ENCODE measurements at places on chromosomes 11 and 22. TPM values are rescaled to one million over a fixed set of nuclear protein-coding genes. Genes with fewer than 3 reads are reported as not detected.
A peak's percentile ranks its signal among the peaks of the same experiment; 100 is the strongest.

Gene MS4A4E
- 0.61 TPM for polyA plus RNA-seq

Gene F2
- polyA plus RNA-seq = not detected

- no peak for DNase-seq
Measured at GRCh38 chr11:67433536-67434394, 3.7 kb downstream of the PTPRCAP start.

Gene CD82
- polyA plus RNA-seq = 89.2 TPM

DNA sequence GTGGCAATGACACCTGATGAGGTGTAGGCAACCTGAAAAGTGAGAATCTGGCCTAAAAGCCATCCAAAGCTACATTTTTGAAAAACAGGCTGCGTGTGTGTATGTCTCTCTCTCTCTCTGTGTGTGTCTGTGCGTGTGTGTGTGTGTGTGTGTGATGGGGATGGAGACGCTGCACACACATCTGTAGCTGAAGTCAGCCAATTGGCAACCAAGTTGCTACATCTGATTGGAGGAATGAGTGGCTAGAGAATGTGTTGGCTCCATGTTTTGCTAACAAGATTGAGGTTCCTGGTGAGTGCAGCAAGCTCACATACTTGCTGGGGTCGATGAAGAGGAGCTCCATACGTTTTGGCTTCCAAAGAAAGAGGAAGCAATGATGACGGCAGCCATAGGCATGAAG, 311.4 kb upstream of the NCAM1 start:
- no peak for DNase-seq

Gene KBTBD4
- 13.7 TPM for polyA plus RNA-seq

- no peak for DNase-seq
Measured at GRCh38 chr11:69387409-69387885, 93.5 kb downstream of the MYEOV start.

DNA sequence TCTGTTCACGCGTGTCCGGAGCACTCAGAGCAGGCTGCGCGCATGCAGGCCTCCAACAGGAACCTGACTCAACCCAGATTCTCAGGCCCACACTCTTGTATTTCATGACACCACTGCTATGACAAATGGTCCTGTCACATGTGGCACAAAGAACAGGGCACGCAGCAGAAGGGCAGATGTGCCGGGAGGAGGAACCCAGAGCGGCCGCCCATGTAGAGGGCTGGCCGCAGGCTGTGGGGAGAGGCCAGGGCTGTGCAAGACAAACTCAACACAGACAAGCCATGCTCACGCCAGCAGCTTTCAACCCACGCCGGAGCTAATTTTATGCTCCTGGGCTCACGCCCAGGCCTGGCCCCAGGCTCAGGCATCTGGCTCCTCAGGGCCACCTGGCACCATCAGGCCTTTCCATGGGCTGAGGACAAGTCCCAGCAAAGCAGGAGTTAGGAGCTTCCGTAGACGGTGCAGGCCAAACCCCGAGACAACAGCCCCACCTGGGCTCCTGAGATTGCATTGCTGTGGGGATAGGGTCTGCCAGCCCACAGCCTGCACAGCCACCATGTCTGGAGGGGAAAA, 40.0 kb downstream of the DUSP8 start:
- DNase-seq = no peak

DNA sequence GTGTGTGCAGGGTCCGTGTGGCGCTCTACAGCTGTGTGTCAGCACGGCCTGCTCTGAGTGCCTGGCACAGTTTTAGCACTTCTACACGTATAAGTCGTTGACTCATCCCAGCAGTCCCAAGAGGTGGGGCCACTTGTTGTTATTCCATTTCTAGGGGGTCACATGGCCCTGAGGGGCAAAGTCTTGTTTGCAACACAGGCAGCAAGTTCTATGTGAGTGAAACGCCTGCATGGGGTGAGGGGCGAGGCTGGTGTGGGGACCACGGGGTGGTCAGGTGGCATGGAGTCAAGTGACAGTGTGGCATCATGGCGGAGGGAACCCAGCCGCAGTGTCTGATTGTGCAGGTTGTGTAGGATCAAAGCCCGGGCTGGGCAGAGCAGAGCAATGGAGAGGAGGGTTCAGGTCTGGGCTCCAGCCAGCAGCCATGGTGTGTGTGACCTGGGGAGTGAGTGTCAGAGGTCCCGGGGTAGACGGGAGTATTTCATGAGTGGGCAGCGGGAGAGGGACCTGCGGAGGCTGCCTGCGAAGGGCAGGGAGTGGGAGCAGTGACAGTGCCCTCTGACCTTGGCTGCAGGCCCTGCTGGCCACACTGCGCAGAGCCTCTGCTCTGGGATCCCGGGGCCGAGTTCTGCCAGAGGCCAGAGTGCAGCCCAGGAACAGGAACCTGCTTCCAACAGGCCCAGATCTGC, 27.9 kb downstream of the SHANK3 start:
- peak; percentile 25 for DNase-seq

- DNase-seq = peak; percentile 87
Measured at GRCh38 chr11:117544130-117544800, 216.6 kb downstream of the CEP164 start.

DNA sequence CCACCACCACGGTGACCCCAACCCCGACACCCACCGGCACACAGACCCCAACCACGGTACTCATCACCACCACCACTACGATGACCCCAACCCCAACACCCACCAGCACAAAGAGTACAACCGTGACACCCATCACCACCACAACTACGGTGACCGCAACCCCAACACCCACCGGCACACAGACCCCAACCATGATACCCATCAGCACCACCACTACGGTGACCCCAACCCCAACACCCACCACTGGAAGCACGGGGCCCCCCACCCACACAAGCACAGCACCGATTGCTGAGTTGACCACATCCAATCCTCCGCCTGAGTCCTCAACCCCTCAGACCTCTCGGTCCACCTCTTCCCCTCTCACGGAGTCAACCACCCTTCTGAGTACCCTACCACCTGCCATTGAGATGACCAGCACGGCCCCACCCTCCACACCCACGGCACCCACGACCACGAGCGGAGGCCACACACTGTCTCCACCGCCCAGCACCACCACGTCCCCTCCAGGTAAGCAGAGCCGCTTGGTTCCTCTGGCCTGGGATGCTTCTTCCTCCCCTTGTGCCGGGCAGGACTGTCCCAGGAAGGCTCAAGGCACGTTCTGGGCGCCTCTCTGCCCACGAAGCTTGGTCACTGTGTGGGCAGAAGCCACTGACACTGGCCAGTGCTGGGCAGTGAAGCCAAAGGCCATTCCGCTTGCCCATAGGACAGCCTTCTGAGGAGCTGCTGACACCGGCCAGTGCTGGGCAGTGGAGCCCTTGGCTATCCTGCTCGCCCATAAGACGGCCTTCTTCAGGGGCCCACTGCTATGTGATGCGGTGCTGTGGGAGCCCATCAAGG, 25.1 kb downstream of the MUC2 start:
- DNase-seq = no peak

DNA sequence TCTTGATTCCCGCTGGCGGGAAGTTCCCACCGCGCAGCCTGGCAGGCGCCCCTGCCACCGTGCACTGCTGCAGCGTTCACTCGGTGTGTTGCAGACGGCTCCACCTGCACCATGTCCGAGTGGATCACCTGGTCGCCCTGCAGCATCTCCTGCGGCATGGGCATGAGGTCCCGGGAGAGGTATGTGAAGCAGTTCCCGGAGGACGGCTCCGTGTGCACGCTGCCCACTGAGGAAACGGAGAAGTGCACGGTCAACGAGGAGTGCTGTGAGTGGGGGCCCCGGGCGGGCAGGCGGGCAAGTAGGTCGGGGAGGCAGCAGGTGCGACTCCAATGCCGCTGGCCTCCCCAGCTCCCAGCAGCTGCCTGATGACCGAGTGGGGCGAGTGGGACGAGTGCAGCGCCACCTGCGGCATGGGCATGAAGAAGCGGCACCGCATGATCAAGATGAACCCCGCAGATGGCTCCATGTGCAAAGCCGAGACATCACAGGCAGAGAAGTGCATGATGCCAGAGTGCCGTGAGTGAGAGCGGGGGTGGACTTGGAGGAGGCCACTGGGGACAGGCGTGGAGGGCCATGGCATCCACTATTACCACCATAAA, 99.7 kb downstream of the RRAS2 start:
- no peak for DNase-seq

- DNase-seq = no peak
Measured at GRCh38 chr11:27673979-27674663, 26.1 kb downstream of the BDNF start.

GRCh38 chr11:125663910-125664309, 16.7 kb downstream of the ACRV1 start:
- DNase-seq = no peak

GRCh38 chr11:93840981-93841380, 9.4 kb downstream of the VSTM5 start:
- no peak for DNase-seq

DNA sequence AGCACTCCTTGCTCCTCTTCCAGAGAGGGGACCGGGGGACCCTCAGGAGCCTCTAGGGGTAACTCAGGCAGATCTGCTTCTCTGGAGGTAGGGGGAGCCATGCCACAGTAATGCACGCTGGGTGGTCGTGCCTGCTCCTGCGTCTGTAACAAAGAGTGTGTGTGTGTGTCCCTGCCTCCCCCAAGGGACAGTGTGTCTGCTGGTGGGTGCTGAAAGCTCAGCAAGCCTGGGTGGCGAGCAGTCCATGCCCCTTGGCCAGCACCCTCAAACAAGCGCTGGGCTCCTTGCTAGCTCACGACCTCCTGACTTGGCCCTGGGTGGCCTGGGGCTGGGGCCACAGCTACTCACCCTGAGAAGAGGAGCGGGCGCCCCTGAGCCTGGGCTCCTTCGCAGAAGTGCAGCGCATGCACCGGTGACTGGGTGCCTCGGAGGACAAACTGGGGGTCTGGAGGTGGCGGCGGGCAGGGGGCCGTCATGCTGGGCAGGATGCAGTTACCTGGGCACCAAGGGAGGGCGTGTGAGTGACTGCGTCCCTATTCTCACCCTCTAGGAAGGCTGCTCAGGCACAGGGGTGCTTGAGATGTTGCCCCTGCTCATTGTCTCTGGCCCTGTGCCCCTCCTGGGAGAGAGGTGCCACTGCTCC, 33.7 kb downstream of the GNB1L start:
- DNase-seq = no peak

Gene SYT8
- polyA plus RNA-seq = 3.1 TPM

- DNase-seq = peak; percentile 51
Measured at GRCh38 chr22:30882184-30882717, 86.3 kb downstream of the MORC2 start.

- DNase-seq = peak; percentile 97
Measured at GRCh38 chr11:12110201-12110713, at the start of gene MICAL2. Gene MICAL2 (plus strand): TSS chr11:12110590. CDS start chr11:12162156, 51,566 bp downstream.

DNA sequence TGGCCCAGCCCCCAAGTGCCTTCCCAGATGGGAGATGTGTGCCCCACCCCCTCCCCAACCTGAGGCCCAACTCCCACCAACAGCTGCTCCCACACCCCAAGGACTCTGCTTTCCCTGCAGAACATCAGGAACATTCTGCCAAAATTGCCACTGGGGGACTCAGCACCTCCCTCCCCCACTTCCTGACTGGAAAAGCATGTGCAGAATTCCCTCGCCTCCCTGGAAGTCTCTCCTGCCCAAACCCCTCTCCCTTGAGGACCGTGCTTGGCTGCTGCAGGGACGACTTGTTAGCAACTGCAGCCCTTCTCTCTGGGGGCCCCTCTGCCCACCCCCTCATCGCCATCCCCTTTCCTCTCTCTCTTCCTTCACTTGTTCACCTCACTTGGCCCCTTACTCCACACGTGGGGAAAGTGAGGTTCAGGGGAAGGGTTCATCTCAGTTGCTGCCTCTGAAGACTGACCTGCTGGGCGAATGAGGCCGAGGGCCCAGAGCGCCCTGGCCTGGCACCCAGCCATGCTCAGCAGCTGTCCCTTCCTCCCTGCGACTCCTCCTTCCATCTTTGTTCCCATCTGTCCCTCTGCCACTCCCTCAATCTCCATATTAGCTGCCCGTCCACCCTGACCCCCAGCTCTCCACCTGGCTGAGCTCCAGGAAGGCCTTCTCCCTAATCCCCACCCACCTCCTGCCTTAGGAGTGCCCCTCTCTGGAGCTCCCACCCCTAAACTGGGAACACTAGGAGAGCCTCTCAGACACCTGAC, 105.1 kb downstream of the CHST1 start:
- DNase-seq = no peak

Gene SORL1
- 6.5 TPM for polyA plus RNA-seq

DNA sequence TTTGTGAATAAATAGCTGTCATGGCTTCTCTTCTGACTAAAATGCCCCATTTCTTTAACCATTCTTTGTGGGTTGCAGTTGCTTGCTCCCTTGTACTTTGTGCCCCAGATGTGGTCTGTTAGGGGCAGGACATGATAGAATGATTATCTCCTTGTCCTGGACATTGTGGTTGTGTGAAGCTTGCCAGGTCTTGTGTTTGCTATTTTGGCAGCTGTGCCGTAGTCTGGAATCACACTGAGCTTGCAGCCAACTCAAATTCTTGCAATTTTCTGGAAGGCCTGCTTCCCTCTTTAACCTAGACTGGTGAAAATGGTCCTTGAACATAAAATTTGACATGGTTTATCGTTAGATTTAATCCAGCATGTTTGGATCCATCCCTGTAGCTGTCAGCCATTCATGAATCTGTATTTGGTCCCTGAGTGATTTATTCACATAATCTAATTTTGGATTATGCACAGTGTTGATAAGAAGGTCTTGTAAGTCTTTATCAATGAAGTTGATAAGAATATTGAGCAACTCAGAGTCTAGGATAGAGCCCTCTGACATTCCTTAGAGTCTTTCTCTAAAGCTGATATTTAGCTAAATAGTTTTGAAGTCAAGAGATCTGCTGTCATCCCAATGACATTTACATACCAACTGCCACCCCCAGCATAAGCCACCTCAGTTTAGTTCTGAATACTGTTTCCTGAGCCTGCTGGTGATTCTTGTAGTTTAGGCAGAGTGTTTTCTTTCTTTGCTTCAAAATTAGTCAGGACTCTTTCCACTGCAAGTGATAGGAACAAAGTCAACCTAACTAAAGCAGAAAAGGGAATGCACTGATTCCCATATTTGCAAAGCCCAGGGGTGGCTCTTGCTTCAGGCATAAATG, 9.8 kb downstream of the SPON1 start:
- DNase-seq = no peak

- DNase-seq = no peak
Measured at GRCh38 chr11:59573216-59573615, 42.4 kb downstream of the OSBP start.

- no peak for DNase-seq
Measured at GRCh38 chr11:10591741-10592140, 23.3 kb upstream of the LYVE1 start.

DNA sequence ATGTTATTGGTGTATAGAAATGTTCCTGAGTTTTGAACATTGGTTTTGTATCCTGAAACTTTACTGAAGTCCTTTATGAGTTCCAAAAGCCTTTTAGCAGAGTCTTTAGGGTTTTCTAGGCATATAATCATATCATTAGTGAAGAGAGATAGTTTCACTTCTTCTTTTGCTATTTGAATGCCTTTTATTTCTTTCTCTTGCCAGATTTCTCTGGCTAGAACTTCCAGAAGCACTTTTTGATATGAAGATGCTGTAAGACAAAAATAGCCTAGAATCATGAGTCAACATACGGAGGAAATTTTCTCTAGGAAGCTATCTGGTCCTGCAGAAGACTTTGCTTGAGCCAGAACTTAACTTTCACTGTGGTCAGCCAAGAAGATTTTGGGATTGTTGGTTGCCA, 86.7 kb upstream of the IZUMO1R start:
- DNase-seq = no peak

Gene MIOX
- polyA plus RNA-seq = 0.28 TPM

- no peak for DNase-seq
Measured at GRCh38 chr11:3929232-3929631, 73.8 kb downstream of the STIM1 start.

Gene TRIM22
- polyA plus RNA-seq = 10.3 TPM

- no peak for DNase-seq
Measured at GRCh38 chr11:128511712-128512111, 75.6 kb downstream of the ETS1 start.

GRCh38 chr11:58046231-58046630, 15.5 kb downstream of the OR6Q1 start:
- no peak for DNase-seq

GRCh38 chr11:16359369-16359768, 3.0 kb upstream of the SOX6 start:
- DNase-seq = peak; percentile 37

Data from small intestine (tissue), 16 donors.